ENCODE measurements at places on chromosomes 1 and 21.

DNA sequence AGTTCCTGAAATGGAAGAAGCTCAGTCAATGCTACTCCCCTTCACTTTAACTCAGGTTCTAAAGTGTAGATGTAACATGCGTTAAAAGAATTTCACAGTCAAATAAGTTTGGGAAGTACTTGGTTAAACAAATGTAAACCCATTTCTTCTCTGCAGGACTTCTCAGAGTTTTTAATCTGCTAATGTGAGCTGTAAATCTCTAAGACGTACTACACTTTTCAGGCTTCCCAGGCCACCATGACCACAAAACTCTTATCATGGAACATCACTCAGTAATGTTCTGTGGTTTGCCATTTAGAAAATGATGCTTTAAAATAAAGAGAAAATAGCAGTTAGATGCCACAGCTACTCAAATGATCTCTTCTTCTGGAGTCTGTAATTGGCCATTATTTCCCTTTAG, 104.3 kb downstream of the HHIPL2 start:
- no peak for DNase-seq

- DNase-seq = no peak
Measured at GRCh38 chr1:22375601-22376000, 76.0 kb upstream of the ZBTB40 start.

DNA sequence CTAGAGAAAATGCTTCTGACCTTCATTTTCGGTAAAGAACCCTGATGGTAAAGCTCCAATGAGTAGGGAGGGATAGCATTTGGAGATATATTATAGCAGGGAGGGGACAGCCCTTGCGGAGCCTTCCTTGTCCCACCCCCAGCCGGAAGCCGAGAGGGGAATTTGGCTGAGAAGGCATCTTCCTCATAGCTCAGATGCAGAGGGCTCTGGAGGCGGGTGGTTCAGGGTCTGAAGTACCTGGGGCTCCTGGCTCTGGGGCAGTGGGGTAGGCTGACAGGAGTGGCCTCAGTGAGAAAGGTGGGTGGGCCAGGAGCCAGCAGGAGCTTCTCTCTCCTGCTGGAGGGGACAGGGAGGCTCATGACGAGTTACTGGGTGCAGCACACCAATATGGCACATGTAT, 88.0 kb upstream of the IFFO2 start:
- no peak for DNase-seq

DNA sequence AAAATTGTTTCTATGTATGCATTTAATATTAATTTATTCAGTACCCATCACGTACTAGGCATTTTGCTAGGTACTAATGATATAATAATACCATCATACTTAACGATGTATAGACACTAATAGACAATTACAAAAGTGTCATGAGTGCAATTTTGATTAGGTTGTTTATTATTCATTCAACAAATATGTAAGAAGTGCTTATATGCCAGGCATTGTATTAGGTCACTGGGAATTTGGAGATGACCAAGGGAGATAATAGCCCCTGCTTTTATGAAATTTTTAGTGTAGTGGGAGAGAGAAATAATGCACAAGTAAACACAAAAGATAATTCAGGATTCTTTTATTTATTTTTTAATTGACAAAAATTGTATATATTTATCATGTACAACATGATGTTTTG, 18.6 kb downstream of the C1orf185 start:
- DNase-seq = no peak

DNA sequence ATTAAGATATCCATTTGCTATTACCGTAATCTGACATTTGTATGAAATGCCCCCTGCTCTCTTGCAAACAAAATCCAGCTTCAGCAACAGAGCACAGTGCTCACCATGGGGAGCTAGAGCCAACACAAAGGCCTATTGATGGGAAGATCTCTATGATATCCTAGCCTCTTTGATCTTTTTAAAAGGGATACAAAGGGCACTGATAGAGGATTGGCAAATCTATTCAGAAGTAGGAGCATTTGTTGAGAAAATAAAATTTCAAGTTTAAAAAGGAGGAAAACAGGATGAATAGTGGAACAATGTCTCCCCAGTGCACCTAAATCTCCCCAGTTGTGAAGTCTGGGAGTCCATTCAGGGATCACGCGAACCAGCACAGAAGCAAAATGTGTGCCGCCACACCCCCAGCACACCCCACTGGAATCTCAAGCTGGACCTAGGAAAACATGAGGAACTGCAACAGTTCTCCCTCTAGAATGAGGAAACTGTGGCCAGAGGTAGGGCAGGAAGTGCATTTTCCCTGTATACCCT, 32.2 kb downstream of the MRAP start:
- DNase-seq = peak; percentile 72
